ENCODE measurements at places on chromosomes 13 and 19.

GRCh38 chr19:57675881-57676280 lies 5.9 kb upstream of the ZNF551 start:
- no peak for DNase-seq

DNA sequence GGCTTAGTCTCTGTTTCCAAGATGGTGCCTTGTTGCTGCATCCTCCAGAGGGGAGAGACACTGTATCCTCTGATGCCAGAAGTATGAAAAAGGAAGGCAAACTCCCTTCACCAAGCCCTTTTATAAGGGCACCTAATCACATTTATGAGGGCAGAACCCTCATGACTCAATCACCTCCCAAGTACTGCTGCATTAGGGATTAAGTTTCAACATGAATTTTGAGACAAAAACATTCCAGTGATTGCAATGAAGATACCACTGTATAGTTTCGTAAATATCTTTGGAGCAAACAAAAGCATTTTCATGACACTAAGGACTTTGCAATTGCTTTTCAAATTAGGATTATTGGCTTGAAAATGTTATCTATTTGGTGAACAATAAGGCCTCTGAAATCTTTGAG lies 63.8 kb downstream of the RNF17 start:
- no peak for DNase-seq

DNA sequence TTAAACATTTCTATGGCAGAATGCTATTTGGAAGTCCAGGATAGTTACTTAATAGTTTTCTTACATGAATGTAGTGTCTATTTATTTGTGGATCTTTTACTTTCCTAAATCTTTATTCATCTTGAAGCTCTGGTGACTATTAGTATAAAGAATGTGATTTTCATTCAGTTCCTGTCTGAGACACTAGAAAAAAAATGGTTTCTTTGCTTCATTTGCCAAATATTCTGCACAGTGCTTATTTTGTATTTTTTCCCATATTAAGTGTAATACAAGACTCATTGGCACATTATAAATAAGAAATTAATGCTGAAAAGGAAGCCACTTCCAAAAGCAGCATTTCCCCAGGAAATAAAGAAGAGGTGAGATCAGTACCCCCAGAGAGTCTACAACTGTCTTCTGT lies 109.8 kb downstream of the POSTN start:
- DNase-seq, result no peak

- no peak for DNase-seq
These were observed 6.1 kb downstream of the SIRT2 start for GRCh38 chr19:38893341-38893771.

All from NCI-H1092 (cell line).